Activated CD4-positive, alpha-beta T cell treated with anti-CD3 and anti-CD28 coated beads, Interleukin-2, amount 10 ng/mL, durations not matched to agents 7 days and 5 days (primary cell): ENCODE measurements at places on chromosomes 11 and 22.

- H3K27me3 ChIP-seq, result no peaks in the 10 kb centered on the region
- H3K27ac ChIP-seq, result no peak overlapping the region
- no peak for DNase-seq
- H3K36me3 ChIP-seq, result no peaks in the 10 kb centered on the region
- H3K4me1 ChIP-seq, result no peaks in the 10 kb centered on the region
- H3K4me3 ChIP-seq, result no peak overlapping the region
These were observed 363.3 kb upstream of the CCDC90B start for GRCh38 chr11:83649528-83649855.

DNA sequence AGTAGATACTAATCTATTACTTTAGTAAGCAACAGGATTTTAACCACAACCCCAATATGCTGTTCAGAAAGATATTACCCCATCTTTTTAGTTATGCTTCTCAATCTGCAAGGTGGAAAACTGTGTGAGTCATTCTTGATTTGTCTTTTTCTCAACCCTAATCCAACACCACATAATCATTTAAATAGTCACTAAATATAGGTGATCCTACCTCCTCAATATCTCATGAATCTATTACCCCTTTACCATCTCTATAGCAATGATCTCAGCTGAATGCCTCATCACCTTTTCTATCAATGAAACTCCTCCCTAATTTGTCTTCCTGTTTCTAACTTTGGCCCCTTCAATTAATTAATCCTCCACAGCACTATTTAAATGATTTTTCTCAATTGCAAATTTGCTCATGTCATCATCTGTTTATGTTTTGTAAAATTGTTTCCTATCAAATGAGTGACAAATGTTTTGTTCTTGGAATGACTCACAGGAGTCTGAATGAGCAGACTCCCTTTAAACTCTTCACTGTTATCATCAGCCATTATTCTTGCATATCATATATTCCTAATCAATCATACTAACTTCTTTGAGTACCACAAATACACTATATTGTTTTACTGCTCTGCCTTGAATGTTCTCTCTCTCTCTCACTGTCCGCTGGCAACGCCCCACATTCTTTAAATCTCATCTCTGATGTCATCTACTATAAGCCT is 26.1 kb downstream of the SNX19 start:
- H3K27ac ChIP-seq, result no peak overlapping the region
- H3K27me3 ChIP-seq, result no peaks in the 10 kb centered on the region
- H3K4me1 ChIP-seq, result peaks cover 10% of the 10 kb centered on the region
- H3K4me3 ChIP-seq, result no peak overlapping the region
- DNase-seq, result no peak
- H3K36me3 ChIP-seq, result peaks cover 25% of the 10 kb centered on the region

- no peak overlapping the region for H3K27ac ChIP-seq
- H3K36me3 ChIP-seq, result no peaks in the 10 kb centered on the region
- peaks cover 2% of the 10 kb centered on the region for H3K27me3 ChIP-seq
These were observed 79.0 kb downstream of the ABTB2 start for GRCh38 chr11:34278693-34279297.

GRCh38 chr11:6225896-6226295 is 8.5 kb downstream of the FHIP1B start:
- peaks cover 28% of the 10 kb centered on the region for H3K4me1 ChIP-seq
- H3K27ac ChIP-seq, result no peak overlapping the region
- no peaks in the 10 kb centered on the region for H3K27me3 ChIP-seq
- H3K36me3 ChIP-seq, result peaks cover 25% of the 10 kb centered on the region
- DNase-seq, result no peak

DNA sequence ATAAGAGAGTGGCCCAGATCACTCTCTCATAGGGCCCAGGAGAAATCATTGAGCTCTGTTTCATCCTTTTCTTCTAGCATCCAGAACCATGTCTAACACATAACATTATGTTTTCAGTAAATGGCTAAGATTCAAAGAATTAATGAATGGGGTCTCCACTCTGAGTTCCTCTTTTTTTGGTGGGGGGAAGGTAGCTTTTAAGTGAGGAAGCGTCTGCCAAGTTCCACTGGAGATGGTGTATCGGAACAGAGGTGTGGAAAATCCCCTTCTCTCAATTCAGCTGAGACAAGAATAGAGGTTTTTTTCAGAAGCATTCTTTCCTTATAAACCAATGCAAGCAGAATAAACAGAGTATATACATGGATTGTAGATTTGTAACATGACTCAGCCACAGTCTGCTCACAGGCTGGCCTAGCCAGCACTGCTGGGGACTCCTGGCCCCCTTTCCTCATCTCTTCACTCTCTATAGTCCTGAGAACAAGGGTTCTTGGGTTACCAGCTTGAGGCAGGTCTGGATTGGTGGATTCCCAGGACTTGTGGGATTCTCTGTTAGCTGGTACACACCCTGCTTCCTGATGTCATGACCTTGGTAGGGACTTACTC is 97.2 kb downstream of the TRAF6 start:
- no peaks in the 10 kb centered on the region for H3K27me3 ChIP-seq
- no peak overlapping the region for H3K4me3 ChIP-seq
- peaks cover 58% of the 10 kb centered on the region for H3K4me1 ChIP-seq
- H3K27ac ChIP-seq, result no peak overlapping the region

DNA sequence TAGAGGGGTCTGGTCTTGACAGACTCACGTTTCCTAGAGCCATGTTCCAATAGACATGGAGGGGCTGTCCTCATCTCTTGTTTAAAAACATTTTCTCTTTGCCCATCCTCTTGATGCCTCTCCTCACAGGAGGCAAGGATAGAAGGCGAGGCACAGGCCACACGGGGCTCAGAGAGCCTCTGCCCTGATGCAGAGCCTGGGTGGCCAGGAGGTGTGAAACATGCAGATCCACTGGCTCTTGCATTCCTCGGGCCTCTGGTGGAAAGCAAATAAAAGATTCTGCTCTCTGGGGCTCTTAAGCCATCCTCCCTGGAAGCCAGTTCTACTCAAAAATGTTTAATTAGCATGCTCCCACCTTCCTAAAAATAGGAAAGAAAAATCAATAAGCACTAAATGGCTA is 43.6 kb upstream of the NTM start:
- no peaks in the 10 kb centered on the region for H3K4me1 ChIP-seq
- no peaks in the 10 kb centered on the region for H3K36me3 ChIP-seq
- DNase-seq, result no peak
- H3K4me3 ChIP-seq, result no peak overlapping the region
- H3K27me3 ChIP-seq, result no peaks in the 10 kb centered on the region

GRCh38 chr11:40281052-40281580 is 1178.3 kb downstream of the LRRC4C start:
- no peaks in the 10 kb centered on the region for H3K27me3 ChIP-seq
- DNase-seq, result no peak
- no peaks in the 10 kb centered on the region for H3K4me1 ChIP-seq
- H3K4me3 ChIP-seq, result no peak overlapping the region
- no peak overlapping the region for H3K27ac ChIP-seq
- no peaks in the 10 kb centered on the region for H3K36me3 ChIP-seq

DNA sequence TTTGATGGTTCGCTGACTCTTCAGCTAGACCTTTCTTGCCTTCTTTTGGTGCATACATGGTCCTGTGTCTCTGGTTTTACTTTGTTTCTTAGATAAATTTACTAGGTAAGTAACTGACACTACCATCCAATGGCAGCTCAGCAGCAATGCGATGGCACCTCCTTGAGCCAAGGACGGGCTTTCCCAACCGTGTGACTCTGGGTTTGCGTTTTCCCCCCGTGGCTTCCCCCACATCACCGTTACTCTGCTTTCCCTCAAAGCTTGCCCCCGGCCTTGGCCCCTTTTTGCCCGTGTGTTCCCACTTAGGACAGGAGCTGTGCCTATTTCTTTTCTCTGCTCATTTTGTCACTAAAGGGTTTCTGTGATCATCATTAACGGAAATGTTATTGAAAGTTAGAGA is 41.5 kb downstream of the TBC1D22A start:
- no peak overlapping the region for H3K4me3 ChIP-seq
- peaks cover 39% of the 10 kb centered on the region for H3K4me1 ChIP-seq
- H3K27ac ChIP-seq, result no peak overlapping the region

DNA sequence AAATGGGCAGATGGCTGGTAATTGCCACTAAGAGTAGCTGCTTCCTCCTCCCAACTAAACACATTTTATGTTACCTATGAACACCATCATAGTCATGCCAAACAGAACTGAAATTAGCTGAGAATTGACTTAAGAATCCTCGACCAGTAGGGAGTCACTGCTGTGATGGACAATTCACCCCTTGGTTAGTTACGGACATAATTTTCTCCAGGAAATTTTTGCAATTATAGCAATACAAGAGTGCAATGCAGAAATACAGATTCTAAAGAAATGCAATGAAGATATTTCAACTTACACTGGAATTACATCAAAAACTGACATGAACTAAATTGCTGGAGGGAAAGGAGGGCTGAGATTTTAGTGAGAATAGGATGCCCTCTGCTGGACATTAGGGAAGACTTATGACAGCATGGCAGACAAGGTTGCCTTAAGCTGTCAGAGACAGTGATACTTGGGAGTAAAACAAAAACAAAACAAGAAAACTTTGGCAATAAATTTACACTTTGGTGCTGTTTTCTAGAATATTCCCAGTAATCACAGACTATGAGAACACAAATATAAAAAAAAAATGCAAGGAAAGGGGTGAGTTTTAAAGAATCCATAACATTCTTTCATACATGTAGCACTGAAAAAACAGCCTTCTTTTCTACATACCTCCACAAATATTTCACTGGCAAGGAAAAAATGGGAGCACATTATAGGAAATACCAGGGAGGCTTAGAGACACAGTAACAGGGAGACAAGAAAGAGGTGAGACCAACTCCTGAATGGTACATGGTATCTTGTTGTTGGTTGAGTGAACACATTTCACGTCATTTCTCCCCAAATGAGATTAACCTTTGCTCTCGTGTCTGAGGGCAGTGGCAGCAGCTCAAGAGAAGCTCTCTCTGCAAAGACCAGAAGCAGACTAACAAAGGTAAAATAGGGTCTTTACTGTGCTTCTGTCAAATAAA is 11.2 kb upstream of the PPP2R1B start:
- H3K27ac ChIP-seq, result no peak overlapping the region
- H3K4me3 ChIP-seq, result no peak overlapping the region
- DNase-seq, result peak; percentile 57
- H3K4me1 ChIP-seq, result no peaks in the 10 kb centered on the region

- peak overlapping the region; percentile 35 for H3K4me3 ChIP-seq
- peaks cover 58% of the 10 kb centered on the region for H3K36me3 ChIP-seq
- no peaks in the 10 kb centered on the region for H3K27me3 ChIP-seq
- H3K27ac ChIP-seq, result peak overlapping the region; percentile 90
These were observed 43.7 kb downstream of the CD82 start for GRCh38 chr11:44608991-44609782.

DNA sequence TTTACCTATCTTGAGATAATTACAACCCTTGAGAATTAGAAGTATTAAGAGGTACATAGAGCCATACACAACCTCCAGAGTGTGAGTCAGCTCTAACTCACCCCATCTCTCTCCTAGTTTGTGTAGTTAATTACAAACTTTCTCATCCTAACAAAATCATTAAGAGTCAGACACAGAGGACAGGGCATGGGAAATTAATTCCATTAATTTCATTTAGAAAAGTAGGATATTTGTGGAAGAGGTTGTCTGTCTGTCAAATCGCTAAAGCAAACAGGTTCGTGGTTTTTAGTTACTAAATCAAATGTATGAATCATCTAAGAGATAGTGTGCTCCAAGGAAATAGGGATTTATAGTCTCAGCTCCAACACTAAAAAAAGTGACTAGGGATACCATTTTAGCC is 1261.4 kb upstream of the TENM4 start:
- no peak overlapping the region for H3K27ac ChIP-seq
- no peak for DNase-seq
- no peaks in the 10 kb centered on the region for H3K4me1 ChIP-seq
- no peaks in the 10 kb centered on the region for H3K36me3 ChIP-seq

DNA sequence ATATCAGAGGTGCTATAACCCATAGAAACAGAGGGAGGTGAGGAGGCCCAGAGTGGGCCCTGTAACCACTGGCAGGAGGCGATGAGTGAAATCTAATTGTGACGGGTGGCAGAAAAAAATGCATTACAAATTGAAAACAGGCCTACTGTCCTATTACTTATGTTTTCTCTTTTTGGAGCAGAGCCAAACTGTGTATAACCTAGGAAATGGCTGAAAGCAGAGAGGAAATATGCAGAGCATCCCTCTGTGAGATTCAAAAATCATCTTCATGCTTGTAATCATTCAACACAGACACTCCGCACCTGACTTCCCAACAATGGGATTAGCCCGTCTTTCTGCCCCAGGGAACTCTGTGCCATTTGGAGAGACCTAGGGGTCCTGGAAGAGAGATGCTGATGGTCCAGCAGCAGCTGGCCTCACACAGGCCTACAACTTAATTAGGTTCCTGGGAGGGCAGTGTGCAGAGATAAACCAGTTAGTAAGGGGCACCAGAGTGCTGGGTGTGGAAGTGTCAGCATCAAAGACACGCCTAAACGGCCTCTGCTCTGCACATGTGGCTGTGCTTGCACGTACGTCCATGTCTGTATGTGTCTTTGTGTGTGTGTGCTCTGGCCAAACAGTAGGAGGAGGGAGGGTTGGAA is 41.8 kb downstream of the MAP6 start:
- no peak for DNase-seq
- no peak overlapping the region for H3K27ac ChIP-seq
- H3K36me3 ChIP-seq, result no peaks in the 10 kb centered on the region
- H3K4me3 ChIP-seq, result no peak overlapping the region

GRCh38 chr11:295351-296170 is 3.8 kb downstream of the IFITM5 start:
- no peak overlapping the region for H3K4me3 ChIP-seq
- peaks cover 13% of the 10 kb centered on the region for H3K36me3 ChIP-seq
- H3K4me1 ChIP-seq, result peaks cover 26% of the 10 kb centered on the region

DNA sequence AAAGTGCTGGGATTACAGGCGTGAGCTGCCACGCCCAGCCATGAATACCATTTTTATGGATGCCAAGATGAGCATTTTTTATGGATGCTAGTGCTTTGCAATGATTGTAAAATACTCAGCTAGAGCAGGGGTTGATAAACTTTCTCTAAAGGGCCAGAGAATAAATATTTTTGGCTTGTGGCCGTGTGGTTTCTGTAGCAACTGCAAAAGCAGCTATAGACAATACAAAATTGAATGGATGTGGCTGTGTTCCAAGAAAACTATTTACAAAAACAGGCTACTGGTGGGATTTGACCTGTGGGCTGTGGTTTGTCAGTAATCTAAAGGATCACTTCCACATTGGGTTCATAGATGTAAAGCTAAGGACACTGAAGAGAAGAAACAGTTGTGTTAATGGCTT is 56.0 kb downstream of the COMMD9 start:
- H3K4me3 ChIP-seq, result no peak overlapping the region
- H3K27ac ChIP-seq, result no peak overlapping the region
- no peak for DNase-seq

DNA sequence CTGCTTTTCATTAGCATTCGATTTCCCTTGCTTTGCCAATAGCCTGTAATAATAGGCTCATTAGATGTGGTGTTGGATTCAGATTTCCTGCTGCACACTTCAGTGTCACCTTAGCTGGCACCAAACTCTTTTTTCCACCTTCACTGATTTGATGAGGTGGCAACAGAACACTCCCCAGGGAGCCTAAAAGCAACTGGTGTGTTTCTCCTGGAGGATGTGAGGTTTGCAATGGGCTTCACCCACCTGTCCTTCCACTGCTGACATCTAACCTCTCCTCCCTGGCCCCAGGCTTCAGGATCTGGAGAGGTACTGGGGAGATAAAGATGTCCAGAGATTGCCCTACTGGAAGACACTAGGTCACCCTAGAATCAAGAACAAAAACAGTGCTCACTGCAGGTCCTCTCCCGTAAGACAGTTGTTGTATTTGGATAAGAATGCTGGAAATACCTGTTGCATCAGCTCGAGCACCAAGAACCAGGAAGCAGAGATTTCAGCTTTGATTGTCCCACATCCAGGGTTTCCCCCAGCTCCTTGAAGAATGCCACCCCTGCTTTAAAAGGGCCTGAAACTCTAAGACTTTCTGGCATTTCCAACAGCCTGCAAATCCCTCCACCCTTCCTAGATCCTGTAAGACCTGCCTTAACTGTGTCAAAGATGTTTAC is 96.9 kb downstream of the SLC1A2 start:
- H3K27ac ChIP-seq, result no peak overlapping the region
- H3K4me1 ChIP-seq, result peaks cover 8% of the 10 kb centered on the region
- peaks cover 5% of the 10 kb centered on the region for H3K36me3 ChIP-seq
